ENCODE measurements at places on chromosomes 7 and 10.

GRCh38 chr7:156608173-156608478 lies 32.4 kb upstream of the RNF32 start:
- DNase-seq: no peak

- DNase-seq: no peak
Observed at GRCh38 chr10:89639326-89639725, 5.7 kb downstream of the PANK1 start.

DNA sequence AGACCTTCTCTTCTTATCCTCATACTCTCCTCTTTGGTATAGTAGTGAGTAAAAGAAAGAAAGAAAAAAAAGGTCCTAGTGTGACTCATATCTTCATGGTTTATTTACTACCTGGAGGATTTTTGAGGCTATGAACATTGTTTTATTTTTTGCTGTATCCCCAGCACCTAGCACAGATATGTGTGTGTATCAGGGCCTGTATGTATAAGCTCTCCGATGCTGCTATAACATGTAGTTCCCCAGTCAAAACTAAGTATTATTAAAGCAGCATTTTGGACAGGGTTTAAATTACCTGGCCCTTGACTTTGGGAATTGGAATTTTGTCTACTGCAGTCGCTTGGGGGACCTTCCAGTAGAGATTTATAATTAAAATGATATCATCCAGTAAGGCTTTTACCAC lies 46.3 kb downstream of the PYROXD2 start:
- no peak for DNase-seq

GRCh38 chr7:137734221-137734620 lies 112.6 kb downstream of the DGKI start:
- DNase-seq: no peak

GRCh38 chr10:109914966-109915365 lies 8.3 kb downstream of the XPNPEP1 start:
- peak; percentile 72 for DNase-seq

GRCh38 chr10:31061941-31062340 lies 30.3 kb upstream of the ZNF438 start:
- no peak for DNase-seq

- DNase-seq: no peak
Observed at GRCh38 chr7:80170445-80170844, 35.8 kb downstream of the GNAI1 start.

- DNase-seq: no peak
Observed at GRCh38 chr7:12314199-12314598, 89.5 kb downstream of the VWDE start.

DNA sequence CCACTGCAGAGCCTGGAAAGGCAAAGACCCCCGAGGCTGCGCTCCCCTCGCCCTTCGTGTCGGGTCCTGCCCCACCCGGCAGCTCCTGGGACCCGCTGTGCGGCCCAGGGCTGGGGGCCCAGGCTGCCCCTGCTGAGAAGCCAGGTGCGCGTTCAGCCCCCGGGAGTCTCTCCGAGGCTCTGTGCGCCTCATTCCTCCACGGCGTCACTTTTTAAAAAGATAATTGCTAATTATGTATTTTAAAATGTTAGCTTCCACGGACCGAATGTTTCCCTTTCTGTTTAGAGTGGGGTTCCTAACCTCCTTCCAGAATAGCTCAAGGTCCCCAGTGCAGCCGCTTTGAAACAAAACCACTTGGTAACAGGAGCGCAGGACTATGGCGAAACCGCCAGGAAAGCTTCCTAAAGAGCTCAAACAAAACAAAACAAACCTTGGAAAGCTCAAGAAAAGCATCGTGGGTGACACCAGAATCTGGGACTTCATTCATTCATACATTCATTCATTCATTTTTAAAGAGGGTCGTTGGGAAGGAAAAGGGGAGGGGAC lies 45.6 kb downstream of the PDIA4 start:
- DNase-seq: no peak

GRCh38 chr7:105224884-105225651 lies 163.7 kb downstream of the SRPK2 start:
- DNase-seq: peak; percentile 16

GRCh38 chr7:134891696-134892678 lies 94.3 kb upstream of the AGBL3 start:
- DNase-seq: no peak

DNA sequence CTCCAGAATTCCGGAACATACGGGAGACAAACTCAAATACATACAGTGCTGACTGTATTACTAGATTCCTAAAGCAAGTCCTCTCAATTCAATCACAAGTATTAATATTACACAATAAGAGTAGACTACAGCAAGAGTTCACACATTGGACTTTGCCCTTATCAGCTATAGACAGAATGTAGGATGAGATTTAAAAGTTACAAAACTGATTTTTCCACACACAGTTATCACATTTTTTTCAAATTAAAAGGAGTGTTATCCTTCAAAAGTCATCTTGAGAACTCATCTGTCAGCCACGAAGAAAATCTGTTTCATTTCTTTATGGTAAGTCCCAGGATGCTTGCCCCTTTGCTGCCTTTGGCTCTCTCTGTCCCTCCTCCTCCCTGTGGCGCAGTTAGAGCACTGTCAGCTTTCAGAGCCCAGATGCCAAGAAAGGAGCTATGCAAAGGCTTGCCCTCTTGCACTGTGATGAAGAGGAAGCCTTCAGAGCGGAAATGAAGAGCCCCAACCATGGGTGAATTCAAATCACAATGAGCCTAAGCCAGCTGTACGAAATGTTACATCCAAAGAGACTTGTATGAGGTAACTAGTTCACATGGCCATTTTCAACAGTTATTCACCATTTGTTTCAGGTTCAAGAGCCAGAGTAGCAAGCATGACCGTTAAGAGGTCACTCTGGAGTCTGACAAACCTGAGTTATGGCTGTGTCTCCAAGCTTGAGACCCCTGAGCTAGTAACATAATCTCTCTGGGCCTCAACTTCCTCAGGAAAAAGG lies 10.7 kb downstream of the NCOA4 start:
- peak; percentile 16 for DNase-seq

- DNase-seq: no peak
Observed at GRCh38 chr7:3266240-3266639, 34.8 kb upstream of the SDK1 start.

DNA sequence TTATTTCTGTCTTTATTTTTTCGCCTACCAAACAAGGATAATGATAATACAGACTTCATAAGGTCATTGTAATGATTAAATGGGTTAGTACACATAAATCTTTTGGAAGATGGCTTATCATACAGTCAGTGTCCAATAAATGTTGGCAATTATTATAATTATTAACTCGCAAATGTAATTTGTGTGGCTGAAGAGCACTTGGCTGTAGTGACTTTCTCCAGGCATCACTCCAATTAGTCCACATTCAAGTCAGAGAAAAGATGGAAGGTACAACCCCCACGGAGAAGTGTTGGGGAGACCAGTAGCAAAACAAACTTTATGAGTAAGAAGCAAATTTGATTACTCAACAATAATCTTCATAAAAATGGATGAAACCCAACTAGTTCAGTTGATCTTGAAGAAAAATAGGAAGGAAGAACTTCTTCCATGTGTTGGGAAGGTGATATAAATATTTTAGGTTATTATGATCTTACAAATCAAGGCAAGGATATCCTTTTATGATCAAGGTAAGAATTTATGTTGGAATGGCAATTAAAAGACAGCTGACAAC lies 5.1 kb downstream of the AOAH start:
- no peak for DNase-seq

- no peak for DNase-seq
Observed at GRCh38 chr7:32070406-32071360, at the start of gene PDE1C. Gene PDE1C, minus strand, starts transcription at chr7:32070407.

- no peak for DNase-seq
Observed at GRCh38 chr7:105715528-105715927, 134.2 kb upstream of the EFCAB10 start.
